Sigmoid colon (tissue), 7 donors: ENCODE measurements at places on chromosomes 2 and 18. TPM values are rescaled to one million over a fixed set of nuclear protein-coding genes. Genes with fewer than 3 reads are reported as not detected.

DNA sequence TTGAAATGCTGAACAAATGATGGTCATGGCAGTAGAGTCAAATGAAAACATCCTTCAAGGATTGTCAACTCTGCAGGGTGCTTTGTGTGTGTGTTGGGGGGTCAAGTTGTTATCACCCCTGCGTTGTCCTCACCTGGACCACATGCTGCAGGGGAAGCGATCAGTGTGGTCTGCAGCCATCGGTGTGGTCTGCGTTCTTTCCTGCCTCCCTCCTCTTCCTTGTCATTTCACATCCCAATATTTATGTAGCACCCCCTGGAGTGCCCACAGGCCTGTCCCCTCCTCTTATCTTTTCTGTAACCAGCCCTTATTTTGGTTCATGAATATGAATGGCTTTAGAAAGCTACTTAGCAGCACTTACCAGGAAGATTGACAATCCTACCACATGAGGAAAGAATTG, 38.9 kb downstream of the UGP2 start:
- DNase-seq, result no peak

DNA sequence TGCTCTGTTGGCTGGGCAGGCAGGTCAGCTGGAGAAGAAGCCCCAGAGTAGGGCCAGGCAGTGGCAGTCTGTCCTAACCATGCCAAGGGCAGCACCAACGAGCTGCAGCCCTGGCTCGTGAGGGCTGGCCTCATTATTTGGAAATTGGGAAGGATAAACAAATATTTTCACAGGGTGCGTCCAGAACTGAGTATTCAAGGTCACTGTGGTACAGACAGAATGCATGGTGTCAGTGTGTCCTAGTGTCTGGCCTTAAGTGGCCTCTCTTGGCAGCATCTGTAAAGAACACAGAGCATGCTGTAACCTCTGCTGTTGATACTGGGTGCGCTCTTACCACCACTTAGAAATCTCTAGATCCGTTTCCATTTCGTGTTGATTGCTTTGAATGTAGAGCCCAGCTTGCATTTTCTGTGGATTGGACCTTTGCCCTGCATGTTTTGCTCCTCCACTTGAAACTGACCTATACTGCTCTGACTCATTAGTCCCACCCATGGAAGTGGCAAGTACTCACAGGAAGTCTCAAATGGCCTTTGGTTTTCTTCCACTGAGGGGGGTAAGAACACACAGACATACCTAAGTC, 88.2 kb downstream of the GREB1L start:
- DNase-seq, result no peak

- no peak for DNase-seq
Measured at GRCh38 chr2:118492335-118492734, 355.1 kb downstream of the EN1 start.

DNA sequence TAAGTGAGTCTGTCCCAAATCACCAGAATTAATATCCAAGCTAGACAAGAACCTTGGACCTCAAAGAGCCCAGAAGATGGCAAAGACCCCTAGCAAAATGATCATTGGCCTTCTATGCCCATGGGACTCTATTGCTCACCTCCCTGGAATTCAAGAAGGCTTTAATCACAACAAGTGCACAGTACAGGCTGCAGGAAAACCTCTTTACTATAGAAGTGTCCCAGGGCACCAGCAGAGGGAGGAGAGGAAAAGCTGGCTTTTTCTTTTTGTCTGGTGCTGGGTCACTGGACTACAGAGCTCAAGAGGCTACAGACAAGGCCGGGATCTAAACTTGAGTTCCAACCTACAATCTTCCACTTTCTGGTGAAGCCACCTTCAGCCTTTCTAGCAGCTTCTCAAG, 88.3 kb upstream of the PPP1CB start:
- DNase-seq, result peak; percentile 57

DNA sequence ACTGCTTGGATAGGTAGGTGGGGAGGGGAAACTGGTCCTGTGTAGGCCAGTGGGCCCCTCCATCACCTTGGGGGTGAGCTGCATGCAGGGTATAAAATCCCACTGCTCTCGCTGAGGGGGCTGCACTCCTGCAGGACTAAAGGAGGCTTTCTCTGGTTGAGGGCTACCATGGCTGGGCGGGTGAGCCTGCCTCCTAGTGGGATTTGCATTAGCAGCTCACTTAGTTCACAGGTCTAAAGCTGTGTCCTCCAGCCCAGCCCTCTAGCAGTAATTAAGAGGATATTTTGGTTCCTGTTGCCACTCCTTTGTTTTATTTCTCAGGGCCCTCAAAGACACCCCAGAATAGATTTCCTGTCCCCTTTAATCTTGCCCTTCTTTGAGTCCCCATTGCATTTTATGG, 24.6 kb downstream of the TMEM127 start:
- peak; percentile 29 for DNase-seq

DNA sequence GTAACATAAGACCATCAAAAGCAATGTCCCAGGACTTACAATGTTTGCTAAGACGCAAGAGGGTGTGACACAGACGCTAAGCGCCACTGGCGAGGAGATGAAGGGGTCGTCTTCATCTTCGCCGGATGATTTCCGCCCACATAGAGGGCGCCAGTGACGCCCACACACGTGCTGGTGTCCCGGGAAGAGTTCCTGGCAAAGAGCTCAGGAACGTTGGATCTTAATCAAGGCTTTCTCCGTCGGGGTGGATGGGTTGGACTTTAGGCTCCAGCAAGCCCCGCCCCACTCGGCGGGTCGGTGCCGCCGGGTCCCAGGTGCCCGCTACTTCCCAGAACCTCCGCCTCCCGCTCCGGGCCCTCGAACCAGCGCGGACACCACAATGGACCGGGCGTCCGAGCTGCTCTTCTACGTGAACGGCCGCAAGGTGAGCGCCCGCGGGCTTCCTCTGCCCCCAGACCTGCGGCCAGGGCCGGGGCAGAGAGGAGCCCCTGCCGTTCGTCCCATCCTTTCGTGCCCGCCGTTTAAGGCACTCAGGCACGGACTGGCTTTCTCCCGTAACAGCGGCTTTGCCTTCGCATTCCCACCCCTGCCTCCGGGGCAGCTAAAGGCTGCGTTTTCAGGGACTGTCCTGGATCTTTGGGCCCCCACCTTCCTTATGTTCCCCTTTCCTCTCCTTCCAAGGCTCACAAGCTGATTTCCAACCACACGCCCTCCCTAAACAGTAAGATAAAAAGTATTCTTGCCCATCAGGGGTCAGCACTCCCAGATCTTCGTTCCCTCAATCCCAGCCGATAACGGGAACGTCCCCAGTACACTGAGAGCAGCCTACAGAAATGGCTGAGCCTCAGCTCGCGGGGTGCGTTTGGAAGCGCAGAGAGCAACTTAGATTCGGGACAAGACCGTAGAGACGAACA, at the start of gene AOX1:
AOX1 (plus strand) TSS at position 285 of the 914 bp plus-strand sequence; CDS start at position 380, 95 bp downstream.
- DNase-seq, result peak; percentile 90

The SNORC gene
- 0.27 TPM for total RNA-seq

The TWSG1 gene
- 88.3 TPM for total RNA-seq

DNA sequence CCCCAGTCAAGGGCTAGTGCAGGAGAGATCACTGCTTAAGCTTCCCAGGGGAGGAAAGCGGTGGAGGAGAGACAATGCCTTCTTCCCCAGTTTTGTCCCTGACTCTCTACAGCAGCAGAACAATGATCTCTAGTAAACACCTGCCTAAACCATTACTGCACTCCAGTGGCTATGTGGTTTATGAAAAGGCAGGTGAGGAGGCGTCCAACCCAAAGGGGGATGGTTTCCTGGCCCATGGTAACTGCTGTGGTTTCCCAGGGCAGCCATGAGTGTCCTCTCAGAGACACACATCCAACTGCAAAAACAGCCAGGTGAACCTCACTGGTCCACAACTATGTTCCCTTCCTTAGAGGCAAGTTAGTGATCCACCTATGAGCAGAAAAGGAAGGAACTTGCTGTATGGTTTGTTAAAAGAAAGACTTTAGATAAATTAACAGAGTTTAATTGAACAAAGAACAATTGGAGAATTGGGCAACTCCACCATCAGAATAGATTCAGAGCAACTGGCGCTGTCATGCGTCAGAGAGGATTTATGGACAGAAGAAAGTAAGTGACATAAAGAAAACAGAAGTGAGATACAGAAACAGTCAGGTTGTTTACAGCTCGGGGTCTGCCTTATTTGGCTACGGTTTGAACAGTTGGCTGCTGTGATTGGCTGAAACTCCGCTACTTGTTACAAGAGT, 4.8 kb upstream of the TTC39C start:
- DNase-seq, result no peak

The ANKRD30B gene
- 0.36 TPM for total RNA-seq

The TP53I3 gene
- 25.7 TPM for total RNA-seq

DNA sequence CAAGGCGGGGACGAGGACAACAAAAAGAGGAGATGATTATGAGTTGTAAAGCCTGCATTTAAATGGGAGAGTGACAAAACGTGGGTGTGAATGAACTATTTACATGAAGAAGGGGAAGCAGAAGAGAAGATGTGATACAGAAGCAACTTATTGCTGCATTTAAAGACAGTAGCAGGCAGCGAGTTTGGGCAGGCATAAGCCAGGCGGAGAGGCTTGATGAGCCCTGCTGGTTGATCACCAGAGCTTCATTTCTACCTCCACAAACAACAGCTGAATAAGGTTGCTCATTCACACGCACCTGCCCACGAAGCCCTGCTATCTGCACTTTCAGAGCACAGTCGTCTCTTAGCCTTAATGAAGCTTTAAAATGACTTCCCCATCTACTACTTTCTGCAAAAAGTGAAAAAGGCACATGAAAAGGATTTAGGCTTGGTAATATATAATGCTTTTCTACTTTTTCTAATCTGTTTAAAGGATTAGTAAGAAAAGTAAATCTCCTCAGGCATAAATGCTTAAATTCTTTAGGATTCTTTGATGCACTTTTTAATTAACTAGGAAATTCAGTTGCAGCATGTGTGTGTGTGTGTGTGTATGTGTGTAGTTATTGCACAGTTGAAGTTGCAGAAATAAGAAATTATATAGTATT, 3.1 kb downstream of the SLC38A11 start:
- no peak for DNase-seq

DNA sequence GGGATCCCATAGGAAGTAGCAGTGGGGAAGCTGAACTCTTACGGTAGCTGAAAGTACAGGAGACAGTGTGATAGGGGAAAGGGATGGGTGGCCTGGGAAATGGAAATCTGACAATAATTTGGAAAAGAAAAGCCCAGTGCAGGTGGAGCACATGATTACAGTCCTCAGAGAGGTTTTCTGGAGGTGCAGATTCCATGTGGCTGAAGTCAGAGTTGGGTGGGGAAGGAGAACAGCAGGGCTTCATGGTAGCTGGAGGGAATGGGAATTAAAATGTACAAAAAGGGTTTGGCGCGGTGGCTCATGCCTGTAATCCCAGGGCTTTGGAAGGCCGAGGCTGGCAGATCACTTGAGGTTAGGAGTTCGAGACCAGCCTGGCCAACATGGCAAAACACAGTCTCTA, 12.2 kb downstream of the HRH4 start:
- no peak for DNase-seq

The NDC80 gene
- 0.41 TPM for total RNA-seq

- no peak for DNase-seq
Measured at GRCh38 chr2:30396436-30397232, 50.4 kb upstream of the LCLAT1 start.

The IL37 gene
- not detected for total RNA-seq

The DPP10 gene
- total RNA-seq, result 3.6 TPM

The GALR1 gene
- total RNA-seq, result 0.54 TPM

The PIEZO2 gene
- total RNA-seq, result 35.2 TPM

GRCh38 chr2:143758629-143759330, 629.6 kb downstream of the ARHGAP15 start:
- DNase-seq, result no peak

- DNase-seq, result peak; percentile 17
Measured at GRCh38 chr2:30686000-30686399, 121.2 kb downstream of the CAPN13 start.

- no peak for DNase-seq
Measured at GRCh38 chr18:78813936-78814710, 165.5 kb upstream of the SALL3 start.

The REG3G gene
- total RNA-seq, result not detected

DNA sequence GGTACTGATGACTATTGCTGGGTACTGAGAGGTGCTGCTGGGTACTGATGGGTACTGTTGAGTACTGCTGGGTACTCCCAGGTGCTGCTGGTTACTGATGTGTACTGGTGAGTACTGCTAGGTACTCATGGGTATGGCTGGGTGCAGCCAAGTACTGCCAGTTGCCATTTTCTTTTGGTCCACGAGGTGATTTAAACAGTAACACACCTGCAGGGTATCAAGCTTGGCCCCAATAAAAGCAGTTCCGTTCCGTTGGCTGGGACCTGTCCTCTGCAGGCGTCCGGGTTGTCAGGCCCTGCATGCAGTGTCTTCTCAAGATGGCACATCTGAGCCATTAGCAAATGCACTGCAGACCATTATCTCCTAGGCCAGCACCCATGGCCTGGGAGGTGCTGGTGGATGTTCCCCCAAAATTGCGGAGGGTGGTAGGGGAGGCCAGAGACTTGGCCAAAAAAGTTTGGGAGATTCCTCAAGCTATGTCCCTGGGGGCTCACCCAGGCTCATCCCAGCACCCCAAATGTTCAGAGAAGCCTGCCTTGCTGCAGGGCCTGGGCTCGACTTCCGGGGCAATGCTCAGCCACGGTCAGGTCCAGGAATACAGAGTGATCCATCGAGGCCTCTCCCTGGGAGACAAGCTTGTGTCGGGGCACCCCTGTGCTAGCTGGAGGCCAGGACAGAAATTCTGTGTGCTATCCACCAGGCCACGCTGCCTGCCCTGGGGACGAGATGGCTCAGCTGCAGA, 165.2 kb downstream of the TWIST2 start:
- DNase-seq, result peak; percentile 57

GRCh38 chr2:226641008-226641407, 158.6 kb downstream of the IRS1 start:
- no peak for DNase-seq

DNA sequence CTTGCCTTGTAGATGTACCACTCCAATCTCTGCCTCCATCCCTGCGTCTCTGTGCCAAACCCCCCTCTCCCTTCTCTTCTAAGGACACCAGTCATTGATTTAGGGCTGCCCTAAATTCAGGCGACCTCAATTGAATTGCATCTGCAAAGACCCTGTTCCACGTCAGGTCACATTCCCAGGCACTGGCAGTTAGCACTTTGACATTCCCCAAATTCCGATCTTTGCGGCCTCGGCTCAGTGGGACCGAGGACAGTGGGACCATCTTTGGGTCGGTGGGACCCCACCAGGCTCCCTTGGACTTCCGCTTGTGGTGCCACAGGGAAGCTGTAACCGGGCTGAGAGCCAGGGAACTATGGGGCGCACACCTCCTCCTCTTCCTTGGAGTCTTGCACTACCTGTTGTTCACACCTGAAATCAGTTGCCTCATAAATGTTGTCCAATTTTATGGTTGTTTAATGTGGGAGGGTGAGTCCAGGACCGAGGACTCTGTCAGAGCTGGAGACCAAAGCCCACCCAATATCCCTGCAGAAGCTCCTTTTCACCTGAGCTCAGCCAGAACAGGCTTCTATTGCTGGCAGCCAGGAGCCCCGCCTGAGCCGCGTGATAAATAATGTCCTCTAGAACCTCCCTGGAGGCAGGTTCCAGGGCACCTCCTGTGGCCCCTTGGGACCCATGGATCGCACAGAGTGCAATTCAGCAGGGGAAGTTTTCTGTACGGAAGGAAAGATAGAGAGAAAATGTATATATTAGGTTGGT, 271.6 kb downstream of the EIPR1 start:
- DNase-seq, result no peak

- peak; percentile 55 for DNase-seq
Measured at GRCh38 chr2:127621981-127622431, 23.9 kb upstream of the GPR17 start.

The PARD6G gene
- 6.2 TPM for total RNA-seq

The ANKRD53 gene
- total RNA-seq, result 0.49 TPM
